T47D (cell line): ENCODE measurements at places on chromosomes 3 and 15.

GRCh38 chr3:55160241-55160983 lies 232.6 kb upstream of the LRTM1 start:
- no peak for DNase-seq

- DNase-seq: no peak
Measured at GRCh38 chr3:36147934-36148558, 232.3 kb upstream of the STAC start.

DNA sequence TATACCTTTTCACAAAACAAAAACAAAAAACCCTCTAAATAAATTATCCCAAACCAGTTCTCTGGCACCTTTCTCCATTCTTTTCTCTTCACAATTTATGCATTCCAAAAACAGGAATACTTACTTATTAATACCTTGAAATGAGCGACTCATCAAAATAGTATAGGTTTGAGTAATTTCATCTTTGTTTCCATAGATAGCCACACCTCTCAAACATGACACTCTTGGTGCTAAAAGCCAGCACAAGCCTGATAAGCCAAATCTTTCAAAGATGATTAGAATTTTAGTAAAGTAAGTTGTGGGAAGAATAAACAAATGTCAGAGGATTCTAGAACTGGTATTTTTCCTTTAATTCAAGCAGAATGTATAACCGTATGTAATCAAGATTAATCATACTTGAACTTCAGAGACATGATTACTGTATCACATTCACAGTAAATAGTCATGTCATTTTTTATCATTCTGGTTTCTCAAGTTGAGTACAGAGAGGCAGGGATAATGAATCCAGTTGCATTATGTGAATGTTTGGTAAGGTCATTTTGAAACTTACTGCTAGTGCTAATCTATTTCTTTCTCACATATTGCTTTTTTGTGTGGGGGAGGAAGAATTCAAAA lies 12.1 kb upstream of the WDR5B start:
- DNase-seq: no peak

- no peak for DNase-seq
Measured at GRCh38 chr3:181484026-181484425, 227.7 kb upstream of the SOX2 start.

DNA sequence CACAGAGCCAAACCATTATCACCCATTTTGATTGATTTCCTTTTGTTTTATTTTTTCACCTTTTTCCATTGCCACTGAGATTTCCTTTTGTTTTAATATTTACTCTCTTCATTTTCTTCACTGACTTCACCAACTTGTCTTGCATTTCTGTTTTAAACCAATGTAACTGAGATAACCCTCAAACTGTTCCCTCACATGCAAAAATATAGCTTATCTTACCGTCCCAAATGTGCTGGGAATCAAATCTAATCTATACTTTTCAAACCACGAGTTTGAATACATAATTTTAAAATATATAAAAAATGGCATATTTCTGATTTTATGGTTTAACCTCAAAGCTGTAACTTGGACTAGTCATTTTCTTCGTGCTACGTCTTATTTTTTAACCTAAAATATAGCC lies 143.8 kb downstream of the PLD1 start:
- DNase-seq: no peak
